ENCODE measurements at places on chromosomes 13 and 19.

- DNase-seq, result no peak
Observed at GRCh38 chr13:39185326-39185725, 147.1 kb downstream of the NHLRC3 start.

DNA sequence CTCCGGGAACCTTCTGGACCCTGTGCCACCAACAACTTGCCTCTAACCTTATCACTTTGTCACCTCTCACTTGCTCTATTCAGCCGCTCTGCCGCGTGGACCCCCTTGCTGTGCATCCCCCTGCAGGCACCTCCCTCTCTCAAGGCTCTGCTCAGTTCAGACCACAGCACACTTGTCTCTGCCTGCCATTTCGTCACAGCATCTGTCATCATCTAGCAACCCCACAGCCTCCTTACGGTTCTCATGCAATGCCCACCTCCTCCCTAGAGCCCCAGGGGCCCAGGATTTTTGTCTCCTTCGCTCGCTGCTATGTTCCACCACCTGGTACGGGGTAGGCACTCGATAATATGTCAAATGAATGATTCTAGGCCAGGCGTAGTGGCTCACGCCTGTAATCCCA, 4.8 kb downstream of the HAUS8 start:
- no peak for DNase-seq

DNA sequence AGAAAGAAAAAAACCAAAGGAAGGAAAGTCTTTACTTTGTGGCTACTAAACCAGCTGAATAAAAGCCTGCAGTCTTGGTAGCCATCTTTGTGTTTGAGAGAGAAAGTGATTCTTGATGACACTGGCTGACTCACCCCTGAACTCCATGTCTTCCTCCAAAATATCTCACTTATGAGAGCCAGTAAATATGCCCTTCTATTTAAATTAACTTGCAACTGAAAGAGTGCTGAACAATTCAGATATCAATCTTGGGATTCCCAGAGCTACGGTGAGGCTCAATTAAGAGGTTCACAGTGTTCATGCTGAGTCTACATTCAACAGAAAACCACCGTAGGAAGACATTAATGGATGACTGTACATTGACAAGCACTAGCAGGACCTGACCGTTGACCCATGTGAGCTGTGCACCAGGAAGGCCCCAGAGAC, 57.9 kb downstream of the KCTD12 start:
- DNase-seq, result no peak

DNA sequence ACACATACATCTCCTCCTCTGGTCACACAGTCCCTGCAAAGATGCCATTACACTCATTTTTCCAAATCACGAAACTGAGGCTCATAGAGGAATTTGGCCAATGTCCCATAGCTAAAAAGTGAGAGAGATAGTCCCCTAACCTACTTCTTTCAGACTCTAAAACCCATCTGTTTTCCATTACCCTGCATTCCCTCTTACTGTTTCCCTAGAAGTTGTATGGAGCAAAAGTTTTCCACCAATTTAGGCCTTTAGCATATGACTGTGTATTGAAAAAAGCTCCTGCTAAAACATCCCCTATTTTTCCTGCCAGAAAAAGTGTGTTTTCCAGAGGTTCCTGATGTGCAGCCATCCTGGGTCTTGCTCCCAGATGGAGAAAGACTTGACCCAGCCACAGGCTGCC, 16.3 kb downstream of the SERP2 start:
- no peak for DNase-seq

- DNase-seq, result no peak
Observed at GRCh38 chr13:110536006-110536693, 25.4 kb downstream of the RAB20 start.

DNA sequence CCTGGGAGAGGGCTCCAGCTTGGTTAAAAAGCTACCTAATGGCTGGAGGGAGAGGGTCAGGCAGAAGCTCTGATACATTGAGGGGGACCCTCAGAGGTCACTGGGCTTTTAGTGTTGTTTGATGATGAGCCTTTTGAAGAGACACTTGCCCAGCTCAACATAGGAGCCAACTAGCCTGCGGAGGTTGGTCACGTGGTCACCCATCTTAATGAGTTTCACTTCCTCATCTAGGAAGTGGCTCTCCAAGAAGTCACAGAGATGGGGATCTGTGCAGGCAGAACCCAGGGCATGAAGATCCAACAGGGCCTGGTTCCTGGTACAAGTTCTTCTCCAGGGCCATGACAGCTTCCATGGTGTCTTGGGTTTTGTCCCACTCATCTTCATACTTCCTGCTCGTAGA, 33.4 kb downstream of the IPO5 start:
- DNase-seq, result no peak

- DNase-seq, result no peak
Observed at GRCh38 chr19:31054430-31054829, 294.8 kb downstream of the TSHZ3 start.

GRCh38 chr19:11324748-11325389, 14.6 kb downstream of the RAB3D start:
- no peak for DNase-seq

GRCh38 chr19:2474232-2475017, 1.5 kb upstream of the GADD45B start:
- peak; percentile 65 for DNase-seq

DNA sequence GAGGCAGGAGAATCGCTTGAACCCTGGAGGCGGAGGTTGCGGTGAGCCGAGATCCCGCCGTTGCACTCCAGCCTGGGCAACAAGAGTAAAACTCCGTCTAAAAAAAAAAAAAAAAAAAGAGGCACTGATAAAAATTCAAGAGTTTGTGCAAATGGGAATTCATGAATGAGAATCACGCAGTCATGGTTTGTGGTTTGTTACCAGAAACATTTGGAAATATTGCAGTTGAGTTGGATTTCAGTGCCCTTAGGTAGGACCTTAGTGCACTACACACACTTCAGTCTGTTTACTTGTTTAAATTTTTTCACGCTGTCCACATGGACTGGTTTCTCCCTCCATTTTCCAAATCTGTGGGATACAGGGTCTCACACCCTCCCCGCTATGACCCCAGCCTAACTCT, 28.4 kb downstream of the ZNF844 start:
- DNase-seq, result no peak

All from stimulated activated CD4-positive, alpha-beta T cell treated with anti-CD3 and anti-CD28 coated beads, Interleukin-1b, Interleukin-23, amount 100 ng/mL, for 1 hour (primary cell).